NCI-H510A treated with DMSO at 0.1 percent for 48 hours (cell line): ENCODE measurements at places on chromosomes 3 and 15.

DNA sequence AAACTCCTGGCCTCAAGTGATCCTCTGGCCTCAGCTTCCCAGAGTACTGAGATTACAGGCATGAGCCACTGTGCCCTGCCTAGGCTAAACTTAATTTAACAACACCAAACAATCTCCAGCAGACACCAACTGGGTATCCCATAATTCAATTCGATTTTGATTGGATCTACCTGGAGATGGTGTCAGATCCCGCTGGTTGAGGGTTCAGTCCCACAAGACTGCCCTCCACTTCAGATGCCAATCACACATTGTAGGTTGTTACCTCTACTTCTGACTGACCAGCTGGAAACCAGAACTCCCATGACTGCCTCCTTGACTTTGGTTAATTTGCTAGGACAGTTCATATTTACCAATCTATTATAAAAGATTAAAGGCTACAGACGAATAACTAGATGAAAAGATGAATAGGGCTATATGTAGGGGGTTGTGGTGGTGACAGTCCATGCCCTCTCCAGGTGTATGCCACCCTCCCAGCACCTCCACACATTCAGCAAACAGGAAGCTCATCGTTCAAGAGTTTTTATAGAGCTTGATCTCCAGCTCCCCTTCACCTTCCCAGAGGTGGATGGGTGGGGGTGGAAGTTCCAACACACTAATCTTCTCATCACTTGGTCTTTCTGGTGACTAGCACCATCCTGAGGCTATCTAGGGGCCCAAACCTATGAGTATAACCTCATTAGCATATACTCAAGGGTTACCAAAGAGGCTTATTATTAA is 9.3 kb downstream of the B2M start:
- peak; percentile 5 for DNase-seq

GRCh38 chr3:137768361-137769321 is 4.5 kb downstream of the SOX14 start:
- no peak for DNase-seq

DNA sequence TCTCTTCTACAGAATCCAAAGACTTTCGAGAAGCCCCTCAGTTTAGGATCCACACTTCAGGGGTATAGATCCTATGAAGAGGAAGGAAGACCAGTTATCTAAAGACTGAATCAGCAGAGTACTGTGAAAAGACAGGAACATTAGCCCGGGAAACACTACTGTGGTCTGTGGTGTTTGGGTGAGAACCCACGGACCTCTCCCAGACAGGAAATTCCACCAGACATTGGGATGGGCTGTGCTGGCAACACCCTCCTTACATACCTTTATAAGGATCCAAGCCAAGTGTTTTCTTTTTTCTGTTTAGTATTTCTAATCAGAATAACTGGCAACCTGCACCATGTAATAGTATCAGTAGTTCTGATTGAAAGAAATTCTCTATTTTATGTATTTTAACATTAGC is 14.1 kb downstream of the TMEM207 start:
- DNase-seq: no peak

GRCh38 chr15:92123962-92124656 is 269.6 kb upstream of the ST8SIA2 start:
- no peak for DNase-seq

- no peak for DNase-seq
These were observed 69.0 kb downstream of the CHD2 start for GRCh38 chr15:92968926-92969651.

DNA sequence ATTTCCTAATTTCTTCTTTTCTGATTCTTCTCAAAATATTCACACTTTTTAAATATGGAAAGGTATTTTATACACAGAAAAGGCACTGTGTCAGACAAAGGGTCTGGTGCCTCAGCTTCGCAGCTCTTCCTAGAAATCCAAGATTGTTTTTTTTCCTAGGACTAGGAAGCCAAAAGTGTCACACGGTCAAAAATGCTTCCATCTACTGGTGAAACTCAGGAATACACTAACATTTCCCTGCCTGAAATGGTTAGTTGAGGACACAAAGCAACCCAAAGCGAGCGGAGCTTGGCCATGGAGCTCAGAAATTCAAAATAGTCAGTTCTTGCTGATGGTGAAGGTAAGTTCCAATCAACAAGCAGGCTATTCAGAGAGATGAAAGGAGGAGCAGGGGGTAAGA is 426.5 kb upstream of the RASGRP1 start:
- DNase-seq: no peak

- DNase-seq: no peak
These were observed 43.6 kb upstream of the CTSH start for GRCh38 chr15:78988361-78988911.

GRCh38 chr3:121152573-121152972 is 244.6 kb downstream of the STXBP5L start:
- no peak for DNase-seq

GRCh38 chr3:24490151-24490550 is 4.5 kb downstream of the THRB start:
- no peak for DNase-seq

DNA sequence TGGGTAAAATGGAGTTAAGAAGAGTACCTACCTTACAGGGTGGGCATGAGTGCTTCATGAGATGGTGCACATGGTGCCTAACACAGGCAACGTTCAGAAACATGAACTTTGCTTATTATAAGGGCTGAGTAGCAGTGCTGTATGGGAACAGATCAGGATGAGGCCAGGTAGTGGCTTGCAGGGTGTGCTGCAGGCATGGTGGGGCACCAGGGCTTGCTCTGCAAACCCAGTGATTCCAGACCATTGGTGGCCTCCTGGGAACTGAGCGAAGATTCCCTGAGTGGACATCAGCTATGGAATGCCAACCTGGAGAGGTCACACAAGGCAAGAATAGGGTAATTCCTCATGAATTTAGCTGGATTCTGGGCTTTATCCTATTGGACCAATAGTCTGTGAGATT is 15.8 kb downstream of the TMEM43 start:
- no peak for DNase-seq

DNA sequence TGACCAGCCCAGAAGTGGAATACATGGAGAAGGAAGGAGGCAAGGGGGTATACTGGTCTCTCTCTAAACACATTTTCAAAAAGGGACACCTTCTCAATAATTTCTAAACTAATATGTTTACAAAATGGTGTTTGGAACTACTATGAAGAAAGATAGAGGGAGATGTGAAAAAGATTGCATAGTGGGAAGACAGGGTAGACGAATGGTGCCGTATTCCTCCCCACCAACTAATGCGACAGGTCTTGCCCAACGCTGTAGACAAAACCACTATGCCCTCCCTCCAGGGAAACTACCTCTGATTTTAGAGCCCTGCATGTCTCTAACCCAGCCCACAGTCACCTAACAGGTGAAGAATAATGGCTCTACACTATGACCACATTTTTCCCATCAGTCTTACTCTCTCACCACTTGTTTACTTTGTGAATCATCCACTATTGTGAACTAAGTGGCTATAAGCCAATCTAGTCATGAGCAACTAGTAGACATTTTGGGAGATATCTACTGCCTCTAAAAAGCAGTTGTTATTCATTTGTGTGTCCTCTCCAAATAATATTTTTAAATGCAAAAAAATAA is 108.2 kb upstream of the UBE2E2 start:
- DNase-seq: peak; percentile 53

- peak; percentile 34 for DNase-seq
These were observed 768 bp upstream of the SEMA5B start for GRCh38 chr3:123028233-123028828.

DNA sequence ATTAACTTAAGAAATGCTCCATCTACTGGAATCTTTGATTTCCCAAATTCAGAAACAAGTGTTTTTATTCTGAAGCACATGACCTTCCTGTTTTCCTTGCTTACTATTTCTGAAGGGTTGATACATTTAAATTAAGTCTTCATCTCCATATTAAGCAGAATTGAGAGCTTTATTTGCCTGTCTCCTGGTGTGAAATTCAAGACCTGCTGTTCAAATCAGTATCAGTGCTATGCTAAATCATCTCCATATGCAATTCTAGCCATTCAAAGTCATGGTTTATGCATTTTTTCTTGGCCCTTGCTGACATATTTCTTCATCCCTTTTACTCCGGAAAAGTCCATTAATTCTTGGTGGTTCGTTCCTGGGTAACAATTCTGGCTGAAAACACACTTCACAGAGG is 195.4 kb downstream of the ATP8B4 start:
- no peak for DNase-seq

DNA sequence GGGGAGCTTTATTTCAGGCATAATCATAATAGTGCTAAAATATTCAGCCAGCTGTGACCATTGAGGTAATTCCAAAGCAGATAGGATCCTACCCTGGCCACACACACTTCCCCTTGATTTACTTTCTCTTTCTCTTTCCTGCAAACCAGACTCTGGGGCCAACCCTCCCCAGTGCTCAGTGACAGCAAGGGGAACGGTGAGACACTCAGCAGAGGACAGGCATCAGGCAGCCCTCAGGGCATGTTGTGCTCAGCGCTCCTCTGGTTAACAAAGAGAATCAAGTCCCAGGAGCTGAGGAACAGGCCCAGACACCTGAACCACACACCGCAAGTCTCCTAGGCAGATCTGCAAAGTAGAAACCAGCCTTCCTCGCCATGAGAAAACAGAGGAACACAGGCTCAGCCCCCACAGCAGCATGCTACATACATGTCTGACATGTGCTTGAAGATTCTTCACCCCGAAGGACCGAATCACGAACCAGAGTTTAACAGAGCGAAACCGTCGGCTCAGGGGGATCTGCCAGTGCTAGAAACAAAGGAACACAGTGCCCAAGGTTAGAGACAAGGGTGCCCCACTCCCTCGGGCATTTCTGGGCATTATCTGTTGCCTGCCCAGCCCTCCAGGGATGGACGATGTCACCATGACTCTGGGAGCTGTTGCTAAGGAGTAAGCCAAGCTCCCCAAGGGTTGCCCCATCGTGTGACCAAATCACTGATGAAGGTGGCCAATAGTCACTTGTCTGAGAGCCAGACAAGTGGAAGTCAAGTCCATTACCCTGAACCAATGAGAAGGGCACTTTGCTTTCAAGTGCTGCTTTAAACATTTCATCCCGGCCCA is 17.5 kb downstream of the HDC start:
- DNase-seq: no peak

DNA sequence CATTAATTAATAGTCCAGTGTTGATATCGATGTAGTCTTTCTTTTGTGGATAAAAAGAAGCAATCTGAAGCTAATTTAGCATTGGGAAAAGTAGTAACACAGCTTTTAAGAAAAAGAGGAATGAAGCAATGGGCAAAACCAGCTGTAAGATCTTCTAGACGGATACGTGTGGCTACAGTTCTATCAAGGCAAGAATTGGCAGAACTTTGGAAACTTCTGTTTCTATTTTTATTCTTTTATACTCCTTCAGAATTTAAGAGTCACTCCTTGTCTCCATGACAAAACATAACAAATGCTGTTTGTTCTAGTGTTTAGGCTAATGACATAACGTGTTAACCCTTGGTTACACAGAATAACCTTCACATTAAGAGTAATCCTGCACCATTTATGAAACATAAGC is 289.2 kb downstream of the ROBO2 start:
- DNase-seq: no peak

- DNase-seq: no peak
These were observed 2.7 kb downstream of the IGF1R start for GRCh38 chr15:98651036-98651481.

- DNase-seq: no peak
These were observed 31.2 kb downstream of the RAB11A start for GRCh38 chr15:65900488-65900887.

GRCh38 chr3:143031327-143031726 is 30.0 kb downstream of the U2SURP start:
- DNase-seq: no peak

GRCh38 chr3:133910422-133910821 is 14.7 kb upstream of the RAB6B start:
- DNase-seq: no peak

GRCh38 chr3:143510601-143511000 is 337.7 kb downstream of the SLC9A9 start:
- DNase-seq: no peak
